ENCODE measurements at places on chromosomes 5 and 9.

GRCh38 chr9:37917313-37917731 lies 13.4 kb upstream of the SLC25A51 start:
- no peak for DNase-seq

GRCh38 chr5:102932781-102933180 lies 177.7 kb downstream of the PAM start:
- DNase-seq = no peak

DNA sequence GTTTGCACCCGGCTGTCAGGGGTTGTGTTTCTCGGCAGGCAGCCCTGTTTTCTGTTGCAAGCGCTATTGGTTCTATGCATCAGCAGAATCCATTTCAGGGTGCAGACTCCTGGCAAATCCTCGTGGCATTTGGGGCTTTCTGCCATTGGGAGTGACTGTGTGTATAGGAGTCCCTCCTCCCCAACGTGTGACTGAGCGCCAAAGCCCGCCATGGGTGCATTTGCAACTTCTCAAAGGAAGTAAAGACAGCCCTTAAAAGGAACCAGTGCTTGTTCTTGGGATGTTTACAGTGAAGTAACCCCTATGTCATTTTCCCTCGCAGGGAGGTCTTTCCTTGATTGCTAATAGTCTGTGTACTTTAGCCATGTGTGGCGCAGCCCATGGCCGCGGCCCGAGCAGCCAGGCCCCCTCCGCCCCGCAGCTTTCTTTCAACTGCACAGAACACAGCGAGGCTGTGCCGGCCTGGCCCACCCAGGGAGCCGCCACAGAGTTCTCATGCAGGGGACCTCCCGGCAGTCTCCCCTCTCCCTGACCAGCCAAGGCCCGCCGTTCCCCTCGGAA lies 175.6 kb downstream of the HSD17B3 start:
- DNase-seq = no peak

DNA sequence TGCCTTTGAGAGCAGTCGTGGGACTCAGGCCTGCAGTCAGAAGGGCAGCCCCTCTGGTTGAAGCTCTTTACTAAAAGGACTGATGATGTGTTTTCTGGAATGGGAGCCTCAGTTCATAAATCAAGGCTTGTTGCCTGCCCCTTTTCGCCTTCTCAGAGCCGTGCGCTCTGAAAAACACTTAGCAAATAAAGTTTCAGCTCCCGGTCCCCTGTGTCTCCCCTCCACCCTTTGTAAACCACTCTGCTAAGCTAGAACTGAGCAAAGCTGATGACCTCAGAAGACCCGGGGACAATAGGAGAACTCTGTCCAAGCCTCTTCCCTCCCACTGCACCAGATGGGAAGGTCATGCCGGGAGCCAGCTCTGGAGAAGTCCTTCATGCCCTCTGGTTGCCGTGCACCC lies 39.3 kb upstream of the ADRA1B start:
- DNase-seq = peak; percentile 35

DNA sequence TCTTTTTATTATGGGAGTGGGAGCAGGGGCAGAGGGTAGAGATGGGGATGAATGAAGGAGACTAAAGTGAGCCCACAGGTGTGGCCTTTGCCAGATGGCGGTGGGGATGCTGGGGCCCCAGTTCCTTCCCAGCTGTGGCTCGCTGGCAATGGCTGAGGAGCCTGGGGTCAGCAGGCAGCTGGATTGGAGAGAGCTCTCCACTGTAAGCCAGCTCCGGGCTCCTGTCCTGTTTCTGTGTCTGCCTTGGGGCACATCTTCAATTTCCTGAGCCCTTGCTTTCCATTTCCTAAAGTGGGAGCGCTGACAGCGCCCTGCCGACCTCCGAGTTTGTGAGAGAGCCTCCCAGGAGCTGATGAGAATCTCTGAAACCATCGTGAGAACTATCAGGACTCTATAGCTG lies 75.6 kb upstream of the SPRY4 start:
- no peak for DNase-seq

DNA sequence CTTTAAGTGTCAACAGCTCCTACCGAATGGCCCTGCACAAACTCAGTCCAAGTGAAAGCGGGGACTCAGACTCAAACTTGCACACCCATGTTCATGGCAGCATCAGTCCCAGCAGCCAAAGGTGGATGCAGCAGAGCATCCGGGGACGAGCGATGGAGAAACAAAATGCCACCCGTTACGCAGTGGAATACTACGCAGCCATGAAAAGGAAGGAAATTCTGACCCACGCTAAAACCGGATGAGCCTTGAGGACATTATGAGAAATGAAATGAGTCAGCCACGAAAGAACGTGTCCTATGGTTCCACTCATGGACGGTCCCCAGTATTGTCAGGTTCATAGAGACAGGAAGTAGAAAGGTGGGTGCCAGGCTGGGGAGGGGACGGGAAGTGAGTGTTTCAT lies 48.6 kb upstream of the NOTCH1 start:
- no peak for DNase-seq

DNA sequence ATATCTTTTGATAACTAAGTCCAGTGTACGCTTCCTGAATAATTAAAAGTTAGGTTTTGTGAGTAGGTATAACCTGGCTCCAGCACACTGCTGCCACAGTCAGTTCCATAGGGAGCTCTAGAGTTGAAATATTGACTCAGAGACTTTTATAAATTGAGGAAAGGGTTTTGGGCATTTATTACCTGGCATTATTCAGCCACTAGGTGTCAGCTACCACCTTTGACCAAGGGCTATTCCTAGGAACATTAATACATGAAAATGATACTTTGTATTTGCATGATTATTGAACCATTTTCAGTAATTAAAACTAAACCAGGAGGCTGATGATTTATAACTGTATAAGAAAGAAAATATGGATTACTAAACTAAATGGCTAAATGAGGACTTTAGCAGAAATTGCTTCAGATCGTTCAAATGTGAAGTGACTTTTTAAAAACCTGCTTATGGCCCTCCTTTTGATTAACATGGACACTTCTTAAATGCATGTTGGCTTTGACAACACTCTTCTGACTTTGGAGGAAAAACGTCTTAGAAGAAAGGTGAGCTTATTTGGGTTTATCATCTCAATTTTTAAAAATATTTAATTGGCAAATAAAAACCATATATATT lies 83.0 kb downstream of the SMC2 start:
- peak; percentile 47 for DNase-seq

- DNase-seq = no peak
These were observed 113.2 kb upstream of the SNX2 start for GRCh38 chr5:122661496-122662180.

DNA sequence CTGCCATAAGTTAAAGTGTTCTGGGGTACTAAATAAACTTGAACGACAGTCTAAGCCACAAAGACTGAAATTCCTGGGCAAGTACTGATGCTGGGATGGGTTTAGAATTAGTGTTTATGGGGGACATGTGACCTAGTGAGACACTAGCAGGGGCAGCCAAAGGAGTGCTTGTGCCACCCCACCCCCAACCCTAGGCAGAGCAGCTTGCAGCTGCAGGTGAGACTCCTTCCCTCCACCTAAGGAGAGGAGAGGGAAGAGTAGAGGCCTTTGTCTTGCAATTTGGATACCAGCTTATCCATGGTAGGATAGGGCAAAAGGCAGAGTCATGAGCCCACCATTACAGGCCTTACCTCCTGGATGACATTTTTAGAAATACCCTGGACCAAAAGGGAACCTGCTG lies 28.7 kb upstream of the PDE4D start:
- DNase-seq = no peak

DNA sequence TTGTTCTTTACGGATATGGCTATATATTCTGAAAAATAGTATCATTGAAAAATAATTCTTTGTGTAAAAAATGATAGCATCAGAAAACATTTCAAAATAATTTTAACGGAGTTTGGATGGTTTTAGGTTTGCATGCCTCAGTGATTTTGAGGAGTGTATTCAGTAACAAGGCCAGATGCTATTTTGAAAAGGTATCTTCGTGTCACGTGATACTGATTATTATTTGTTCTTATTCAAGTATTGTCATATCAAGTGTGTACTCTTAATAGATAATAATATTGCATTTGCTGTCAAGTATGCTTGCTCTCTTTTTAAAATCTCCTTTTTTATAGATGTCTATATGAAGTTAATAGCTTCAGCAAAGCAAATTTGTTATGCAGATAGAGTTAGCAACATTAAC lies 313.1 kb upstream of the PTPRD start:
- DNase-seq = no peak

DNA sequence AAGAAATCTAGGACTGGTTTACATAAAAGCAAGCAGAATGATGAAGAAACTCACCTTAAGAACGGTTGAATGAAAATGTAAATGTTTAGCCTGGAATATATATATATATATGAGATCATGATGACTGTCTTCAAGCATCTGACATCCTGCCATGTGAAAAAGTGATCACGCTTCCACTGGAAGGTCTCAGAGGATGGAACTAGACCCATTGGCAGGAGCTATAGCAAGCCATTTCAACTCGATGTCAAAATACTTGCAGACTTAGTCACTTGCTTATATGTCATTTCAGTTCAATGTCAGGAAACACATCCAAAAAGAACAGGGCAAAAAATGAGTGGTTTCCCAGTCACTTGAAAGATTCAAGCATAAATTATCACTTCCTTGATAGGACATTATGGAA lies 22.2 kb upstream of the TMEM161B start:
- DNase-seq = no peak

Data from NCI-H82 (cell line).